ENCODE measurements at places on chromosomes 12 and 14.

DNA sequence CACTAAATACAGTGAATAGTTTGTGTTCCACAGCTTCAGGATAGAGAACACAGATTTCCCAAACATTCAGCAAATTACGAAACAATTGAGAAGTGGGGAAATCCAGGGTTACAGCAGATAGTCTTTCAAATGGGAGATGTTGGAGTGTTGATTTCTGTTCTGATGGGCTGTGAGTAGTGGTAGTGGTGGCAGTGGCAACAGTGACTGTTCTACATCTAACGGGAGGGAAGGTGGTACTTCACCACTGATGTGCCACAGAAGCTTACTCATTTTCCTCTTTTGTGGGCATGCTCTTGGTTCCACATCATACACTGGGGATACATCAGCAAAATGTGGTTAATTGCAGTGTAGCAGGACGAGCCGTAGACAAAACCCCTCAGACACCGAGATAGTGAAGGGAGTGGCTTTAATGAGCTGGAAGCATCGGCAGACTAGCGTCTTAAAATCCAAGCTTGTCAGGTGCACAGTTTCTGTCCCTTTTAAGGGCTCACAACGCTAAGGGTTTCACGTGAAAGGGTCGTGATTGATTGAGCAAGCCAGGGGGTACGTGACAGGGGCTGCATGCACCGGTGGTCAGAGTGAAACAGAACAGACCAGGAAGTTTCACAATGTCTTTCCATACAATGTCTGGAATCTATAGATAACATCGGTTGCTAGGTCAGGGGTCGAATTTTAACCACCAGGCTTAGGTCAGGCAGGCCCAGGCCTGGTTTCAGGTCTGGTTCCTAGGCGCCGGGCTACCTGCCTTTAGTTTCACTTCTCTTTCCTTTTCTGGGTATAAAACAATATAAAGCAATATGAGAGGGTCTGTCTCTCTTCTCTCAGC lies 330.6 kb upstream of the FBXO33 start:
- no peak for DNase-seq

DNA sequence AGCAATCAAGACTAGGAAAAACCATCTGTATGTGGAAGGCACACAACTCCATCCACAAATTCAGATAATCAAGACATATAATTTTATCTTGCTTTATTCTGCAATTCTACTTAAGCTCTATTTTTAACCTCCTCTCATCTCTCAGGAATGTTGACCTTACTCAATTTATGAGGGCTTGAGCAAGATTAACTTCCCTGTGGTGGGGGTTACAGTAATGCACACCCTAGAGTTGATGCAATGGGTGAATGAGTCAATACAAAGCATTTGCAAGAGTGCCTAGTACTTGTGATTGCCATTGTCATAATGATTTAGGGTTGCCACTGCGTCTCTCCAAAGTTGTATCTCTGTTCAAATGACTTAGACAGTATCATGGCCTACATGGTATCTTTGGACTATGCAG lies 1598.4 kb upstream of the TMEM132C start:
- no peak for DNase-seq

DNA sequence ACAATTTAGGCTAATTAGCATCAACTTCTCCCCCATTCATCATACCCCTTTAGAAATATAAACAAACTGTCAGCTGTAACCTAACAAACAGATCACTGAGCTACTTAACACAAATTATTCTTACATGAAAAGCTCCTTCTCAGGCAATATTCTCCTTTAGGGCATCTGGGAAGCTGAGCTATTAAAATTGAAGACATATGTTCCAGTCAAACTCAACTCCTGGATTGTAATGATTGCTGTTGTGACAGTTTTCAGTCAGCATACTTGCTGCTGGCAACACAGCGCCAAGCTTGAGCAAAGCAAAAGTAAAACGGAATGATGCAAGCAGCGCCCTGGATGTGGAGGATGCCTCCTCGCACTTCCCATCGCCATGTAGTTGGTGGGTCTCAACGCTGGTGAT lies 82.4 kb downstream of the SLC25A21 start:
- DNase-seq: no peak

DNA sequence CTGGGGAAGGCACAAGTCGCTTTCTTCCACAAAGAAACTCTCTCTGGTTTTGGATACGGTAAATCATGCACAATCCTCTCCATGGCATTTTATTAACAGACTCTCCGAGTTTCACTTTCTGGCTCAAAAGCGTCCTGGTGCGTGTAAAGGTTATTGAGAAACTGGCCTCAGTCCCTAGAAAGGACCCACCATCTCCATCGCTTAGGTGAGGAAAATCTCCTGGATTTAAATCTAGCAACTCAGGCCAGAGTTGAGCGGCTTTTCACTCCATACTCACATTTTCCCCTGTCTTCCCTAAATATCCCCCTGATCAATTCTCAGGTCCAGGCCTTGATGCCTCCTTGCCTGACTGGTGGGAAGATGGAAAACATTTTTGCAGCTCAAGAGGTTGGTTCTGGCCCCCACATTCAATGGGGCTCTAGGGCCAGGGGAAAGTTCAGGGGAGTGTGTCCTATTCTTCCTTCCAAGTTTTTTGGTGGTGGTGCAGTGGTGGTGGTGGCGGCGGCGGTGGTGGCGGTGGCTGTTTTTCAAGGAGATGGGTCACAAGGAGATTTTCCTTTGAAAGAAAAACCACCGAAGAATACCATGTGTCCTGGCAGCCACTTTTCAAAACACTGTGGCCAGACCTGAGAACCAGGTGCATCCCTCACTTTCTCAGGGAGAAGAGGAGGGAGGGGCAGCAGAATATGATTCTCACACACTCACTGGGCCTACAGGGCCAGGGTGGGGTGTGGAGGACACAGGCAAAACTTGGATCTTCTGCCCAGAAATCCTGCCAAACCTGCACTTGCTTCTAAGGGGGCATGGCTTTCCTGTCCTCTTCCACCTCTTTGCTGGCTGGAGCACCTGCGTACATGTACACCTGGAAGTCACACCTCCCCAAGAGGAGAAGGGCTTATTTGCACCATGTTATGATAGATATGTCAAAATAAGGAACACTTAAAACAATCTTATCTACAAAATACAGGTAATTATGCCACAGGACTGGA lies 46.7 kb upstream of the PNMA1 start:
- no peak for DNase-seq

DNA sequence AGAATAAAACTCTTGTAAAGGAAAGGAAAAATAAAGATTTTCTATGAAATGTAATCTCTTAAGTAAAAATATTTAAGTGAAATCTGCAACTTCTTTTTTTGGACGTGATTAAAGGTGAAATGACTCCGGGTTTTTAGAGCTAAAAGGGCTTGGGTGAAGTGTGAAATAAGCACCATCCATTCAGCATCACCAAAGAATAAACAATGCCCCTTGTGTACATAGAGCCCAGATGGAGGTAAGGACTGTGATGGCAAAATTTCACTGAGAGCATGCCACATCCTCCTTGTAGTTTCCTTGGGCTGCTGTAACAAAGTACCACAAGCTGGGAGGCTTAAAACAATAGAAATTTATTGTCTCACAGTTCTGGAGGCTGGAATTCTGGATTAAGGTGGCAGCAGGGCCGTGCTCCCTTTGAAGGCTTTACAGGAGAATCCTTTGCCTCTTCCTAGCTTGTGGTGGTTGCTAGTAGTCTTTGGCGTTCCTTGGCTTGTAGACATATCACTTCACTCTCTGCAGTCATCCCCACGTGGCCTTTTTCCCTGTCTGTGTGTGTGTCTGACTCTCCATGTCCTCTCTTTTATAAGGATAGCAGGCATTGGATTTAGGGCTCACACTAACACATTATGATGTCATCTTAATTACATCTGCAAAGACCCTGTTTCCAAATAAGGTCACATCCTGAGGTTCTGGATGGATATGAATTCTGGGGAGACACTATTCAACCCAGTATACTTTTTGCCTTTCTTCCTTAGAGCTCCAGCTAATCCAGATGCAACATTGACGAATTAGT lies 24.2 kb downstream of the ZNF664 start:
- DNase-seq: no peak

DNA sequence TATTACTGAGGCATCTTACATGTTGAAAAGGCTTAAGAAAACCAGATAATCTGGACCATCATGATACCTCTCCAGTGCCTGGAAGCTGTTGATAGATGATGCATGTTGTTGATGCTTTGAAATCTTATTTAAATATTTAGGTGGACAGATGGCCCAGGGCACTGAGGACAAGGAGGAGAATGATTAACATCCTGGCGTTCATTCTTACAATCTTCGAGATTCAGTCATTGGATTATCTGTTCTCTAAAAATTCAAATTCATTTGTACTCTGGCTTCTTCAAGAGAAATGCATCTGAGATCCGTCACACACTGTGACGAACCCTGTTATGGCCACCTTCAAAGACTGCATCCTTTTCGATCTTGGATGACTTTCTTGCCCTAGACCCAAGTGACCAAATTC lies 121.3 kb upstream of the IGF1 start:
- DNase-seq: no peak
